ENCODE measurements at places on chromosomes 16 and 17.

- DNase-seq, result no peak
Measured at GRCh38 chr17:38749223-38750043, 1.3 kb upstream of the PCGF2 start.

DNA sequence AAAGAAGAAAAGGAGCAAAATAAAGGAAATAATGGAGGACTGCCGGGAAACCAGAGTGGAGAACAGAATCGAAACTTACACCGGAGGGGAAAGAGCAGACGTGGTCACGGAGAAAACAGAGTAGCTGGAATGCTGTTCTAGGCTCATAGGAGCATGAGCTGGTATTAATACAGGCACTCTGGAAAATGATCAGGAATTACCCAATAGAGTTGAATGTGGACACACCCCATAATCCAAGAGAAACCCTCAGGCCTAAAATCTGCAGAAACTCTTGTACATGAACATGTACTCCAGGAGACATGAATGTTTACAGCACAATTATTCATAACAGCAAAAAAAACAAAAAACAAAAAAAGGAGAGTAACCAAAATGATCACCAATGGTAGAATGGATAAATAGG, 77.7 kb downstream of the RPH3AL start:
- DNase-seq, result no peak

DNA sequence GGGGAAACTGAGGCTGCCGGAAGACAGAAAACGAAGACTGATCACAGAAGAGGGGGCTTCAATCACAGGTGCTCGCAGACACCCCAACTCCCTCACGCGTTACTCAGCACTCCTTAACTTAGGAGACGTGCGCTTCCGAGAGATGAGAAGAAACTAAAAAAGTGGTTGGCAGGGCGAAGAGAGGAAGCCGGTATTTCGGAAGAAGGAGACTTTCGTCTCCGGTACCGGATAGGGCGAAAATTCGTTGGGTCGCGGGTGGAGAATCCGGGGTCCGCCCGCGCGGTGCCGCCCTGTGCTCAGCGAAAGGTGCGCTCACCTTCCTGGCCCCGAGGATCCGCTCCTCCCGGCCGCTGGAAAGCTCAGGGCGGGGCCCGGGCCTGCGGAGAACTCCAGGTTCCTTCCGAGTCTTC, 917 bp upstream of the TBX2 start:
- DNase-seq, result no peak

- no peak for DNase-seq
Measured at GRCh38 chr17:32755045-32755805, 121.7 kb downstream of the MYO1D start.

- DNase-seq, result no peak
Measured at GRCh38 chr16:85995541-85996423, 96.8 kb downstream of the IRF8 start.

GRCh38 chr17:40309031-40309948, at the start of gene RARA:
Gene RARA (plus strand): TSS chr17:40309180. CDS start chr17:40331219, 22,039 bp downstream.
- DNase-seq, result no peak

DNA sequence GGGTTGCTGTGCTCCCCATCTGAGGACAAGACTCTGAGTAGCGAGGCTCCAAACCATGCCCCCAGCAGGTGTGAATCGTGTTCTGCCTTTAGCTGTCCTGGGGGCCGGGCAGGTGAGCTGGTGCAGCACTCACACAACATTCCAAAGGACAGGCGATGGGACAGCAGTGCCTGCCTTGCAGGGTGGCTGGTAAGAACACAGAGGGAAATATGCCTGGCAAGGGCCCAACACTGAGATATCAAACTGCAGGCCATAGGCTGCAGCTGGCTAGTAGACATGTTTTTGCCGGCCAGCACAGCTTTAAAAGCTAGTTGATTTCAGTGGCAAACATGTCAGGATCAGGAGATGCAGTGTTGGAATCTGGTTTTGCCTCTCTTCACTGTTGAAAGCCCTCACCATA, 23.6 kb downstream of the CLEC16A start:
- no peak for DNase-seq

GRCh38 chr17:49583889-49584288, 8.2 kb downstream of the NXPH3 start:
- no peak for DNase-seq

DNA sequence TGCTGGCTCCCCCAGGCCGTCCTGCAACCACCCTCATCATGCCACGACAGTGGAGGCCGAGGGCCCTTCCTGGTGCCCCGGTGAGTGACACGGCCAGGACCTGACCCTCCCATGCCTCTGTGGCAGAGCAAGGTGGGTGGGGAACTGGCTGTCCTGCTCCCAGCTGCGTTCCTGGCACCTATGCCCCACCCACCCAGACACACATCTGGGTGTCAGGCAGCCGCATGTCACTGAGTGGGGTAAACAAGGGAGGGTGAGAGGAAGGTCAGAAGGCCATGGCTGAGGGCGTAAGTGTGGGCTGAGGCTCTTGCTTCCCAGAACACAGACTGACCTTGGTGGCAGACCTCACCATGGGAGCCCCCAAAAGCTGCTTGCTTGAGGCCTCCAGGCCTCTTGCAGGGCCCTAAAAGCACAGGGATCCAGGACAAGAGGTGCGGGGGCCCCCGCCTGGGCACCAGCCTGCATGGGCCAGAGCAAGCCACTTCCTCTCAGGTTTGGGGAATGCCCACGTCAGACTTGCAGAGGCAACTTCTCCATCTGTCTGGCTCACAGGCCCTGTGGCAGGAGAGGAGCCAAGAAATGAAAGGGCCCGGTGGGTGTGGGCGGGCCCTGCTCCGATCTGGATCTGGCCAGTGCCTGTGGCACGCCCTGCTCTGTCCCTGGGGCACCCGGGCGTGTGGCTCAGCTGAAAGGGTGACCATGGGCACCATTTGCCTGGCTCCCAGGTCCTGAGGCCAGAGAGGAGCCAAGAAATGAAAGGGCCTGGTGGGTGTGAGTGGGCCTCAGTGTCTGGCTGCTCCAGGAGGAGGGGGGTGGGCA, 3.9 kb upstream of the CCDC57 start:
- no peak for DNase-seq

GRCh38 chr16:67657751-67658518, 2.1 kb downstream of the ACD start:
- DNase-seq, result no peak

DNA sequence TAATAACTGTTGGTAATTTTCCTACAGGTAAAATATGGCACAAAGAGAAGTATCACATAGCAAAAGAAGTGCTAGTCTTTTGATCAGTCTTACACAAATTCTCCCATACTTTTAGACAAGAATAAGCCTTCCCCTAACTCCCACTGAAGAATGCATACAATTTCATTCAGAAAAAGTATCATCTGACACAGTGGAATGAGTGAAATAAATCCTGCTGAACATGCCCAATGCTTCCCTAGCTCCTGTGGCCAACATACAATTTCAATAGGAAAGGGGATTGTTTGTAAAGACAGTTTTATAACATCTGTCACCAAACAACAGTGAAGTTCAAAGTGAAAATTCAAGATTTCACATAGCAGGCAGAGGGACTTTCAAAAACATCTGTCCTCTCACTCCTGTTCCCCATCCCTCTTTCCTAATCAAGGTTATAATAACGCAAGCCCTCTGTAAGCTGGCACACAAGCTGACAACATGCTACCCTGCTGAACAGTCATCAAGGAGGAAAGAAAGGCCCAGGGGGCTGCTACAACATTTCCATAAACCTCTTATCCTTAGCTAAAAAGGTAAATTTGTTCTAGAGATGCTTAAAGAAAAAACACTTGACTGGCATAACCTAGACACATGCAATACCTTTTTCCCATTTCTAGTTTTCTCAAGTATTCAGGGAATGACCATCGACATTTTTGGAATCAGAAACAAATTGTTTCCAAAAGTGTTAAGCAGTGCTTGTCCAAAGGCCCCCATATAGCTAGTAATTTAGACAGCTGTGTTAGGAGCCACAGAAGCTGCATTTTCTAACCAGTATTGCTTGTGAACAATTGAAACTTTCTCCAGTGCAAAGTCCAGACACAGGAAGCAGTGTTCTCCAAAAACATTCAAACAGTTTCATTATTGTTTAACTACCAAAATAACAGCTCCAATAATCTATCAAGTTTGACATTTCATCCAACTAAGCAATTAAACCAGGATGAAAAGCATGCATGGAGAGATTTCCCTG, 11.5 kb upstream of the RFFL start:
- DNase-seq, result no peak

- no peak for DNase-seq
Measured at GRCh38 chr17:56096026-56096810, 57.1 kb upstream of the ANKFN1 start.

GRCh38 chr16:14196539-14196938, 125.4 kb downstream of the MRTFB start:
- DNase-seq, result no peak

GRCh38 chr17:78998311-78999055, 11.1 kb downstream of the CANT1 start:
- no peak for DNase-seq

- DNase-seq, result no peak
Measured at GRCh38 chr17:55140809-55141208, 124.0 kb upstream of the HLF start.

GRCh38 chr16:54847207-54847606, 83.5 kb upstream of the IRX5 start:
- no peak for DNase-seq

DNA sequence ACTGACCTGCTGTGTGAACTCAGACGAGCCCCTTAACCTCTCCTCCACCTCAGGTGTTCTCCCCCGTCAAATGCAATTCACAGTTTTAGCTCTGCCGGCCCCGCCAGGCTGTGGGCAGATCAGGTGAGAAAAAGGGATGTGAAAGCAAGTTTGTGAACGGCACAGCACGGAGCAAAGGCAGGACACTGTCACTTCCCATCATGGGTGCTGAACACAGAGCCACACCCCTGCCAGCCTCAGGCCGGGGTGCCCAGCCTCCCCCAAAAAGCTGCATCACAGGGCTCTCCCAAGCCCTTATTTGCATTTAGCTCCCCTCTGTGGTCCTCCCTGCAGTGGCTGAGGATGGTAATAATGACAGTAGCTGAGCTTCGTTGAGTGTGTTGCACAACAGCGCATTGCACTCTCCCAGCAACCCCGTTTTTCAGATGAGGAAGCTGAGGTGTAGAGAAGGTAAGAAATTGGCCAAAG, 88.8 kb upstream of the TNRC6C start:
- no peak for DNase-seq

DNA sequence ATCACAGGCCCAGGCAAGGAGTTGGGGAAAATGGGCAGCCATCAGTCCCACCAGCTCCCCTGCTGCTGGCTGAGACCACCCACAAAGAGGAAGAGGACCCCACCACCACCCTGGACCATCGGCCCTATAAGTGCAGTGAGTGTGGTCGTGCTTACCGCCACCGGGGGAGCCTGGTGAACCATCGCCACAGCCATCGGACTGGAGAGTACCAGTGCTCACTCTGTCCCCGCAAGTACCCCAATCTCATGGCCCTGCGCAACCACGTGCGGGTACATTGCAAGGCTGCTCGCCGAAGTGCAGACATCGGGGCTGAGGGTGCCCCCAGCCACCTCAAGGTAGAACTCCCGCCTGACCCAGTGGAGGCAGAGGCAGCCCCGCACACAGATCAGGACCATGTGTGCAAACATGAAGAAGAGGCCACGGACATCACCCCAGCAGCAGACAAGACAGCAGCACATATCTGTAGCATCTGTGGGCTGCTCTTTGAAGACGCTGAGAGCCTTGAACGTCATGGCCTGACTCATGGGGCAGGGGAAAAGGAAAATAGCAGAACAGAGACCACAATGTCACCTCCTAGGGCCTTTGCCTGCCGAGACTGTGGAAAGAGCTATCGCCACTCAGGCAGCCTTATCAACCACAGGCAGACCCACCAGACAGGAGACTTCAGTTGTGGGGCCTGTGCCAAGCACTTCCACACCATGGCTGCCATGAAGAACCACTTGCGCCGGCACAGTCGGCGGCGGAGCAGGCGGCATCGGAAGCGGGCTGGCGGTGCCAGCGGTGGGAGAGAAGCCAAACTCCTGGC, 3.6 kb downstream of the ZNF646 start:
- DNase-seq, result no peak

- DNase-seq, result no peak
Measured at GRCh38 chr17:8503807-8504206, 68.1 kb downstream of the NDEL1 start.

- DNase-seq, result no peak
Measured at GRCh38 chr17:79835953-79836509, 3.2 kb downstream of the CBX4 start.

DNA sequence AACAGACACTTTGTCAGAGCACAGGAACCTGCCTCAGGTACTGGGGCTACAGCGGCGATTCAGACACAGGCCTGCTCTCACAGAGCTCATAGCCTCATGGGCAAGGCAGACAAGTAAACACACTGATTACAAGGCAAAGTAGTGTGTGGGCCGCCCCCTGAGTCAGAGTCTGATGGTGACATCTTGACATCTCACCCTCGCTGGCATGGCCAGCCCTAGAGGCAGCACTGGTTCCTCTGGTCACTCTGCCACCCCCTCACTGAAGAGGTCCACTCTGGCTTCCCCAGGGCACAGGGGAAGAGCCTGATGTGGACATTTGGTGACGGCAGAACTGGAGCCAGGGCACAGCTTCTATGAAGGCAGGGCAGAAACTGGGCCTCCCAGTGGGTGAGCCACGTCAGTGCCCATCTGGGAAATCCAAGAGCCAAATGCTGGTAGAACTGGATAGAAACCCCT, 32.9 kb upstream of the TOB1 start:
- DNase-seq, result no peak

DNA sequence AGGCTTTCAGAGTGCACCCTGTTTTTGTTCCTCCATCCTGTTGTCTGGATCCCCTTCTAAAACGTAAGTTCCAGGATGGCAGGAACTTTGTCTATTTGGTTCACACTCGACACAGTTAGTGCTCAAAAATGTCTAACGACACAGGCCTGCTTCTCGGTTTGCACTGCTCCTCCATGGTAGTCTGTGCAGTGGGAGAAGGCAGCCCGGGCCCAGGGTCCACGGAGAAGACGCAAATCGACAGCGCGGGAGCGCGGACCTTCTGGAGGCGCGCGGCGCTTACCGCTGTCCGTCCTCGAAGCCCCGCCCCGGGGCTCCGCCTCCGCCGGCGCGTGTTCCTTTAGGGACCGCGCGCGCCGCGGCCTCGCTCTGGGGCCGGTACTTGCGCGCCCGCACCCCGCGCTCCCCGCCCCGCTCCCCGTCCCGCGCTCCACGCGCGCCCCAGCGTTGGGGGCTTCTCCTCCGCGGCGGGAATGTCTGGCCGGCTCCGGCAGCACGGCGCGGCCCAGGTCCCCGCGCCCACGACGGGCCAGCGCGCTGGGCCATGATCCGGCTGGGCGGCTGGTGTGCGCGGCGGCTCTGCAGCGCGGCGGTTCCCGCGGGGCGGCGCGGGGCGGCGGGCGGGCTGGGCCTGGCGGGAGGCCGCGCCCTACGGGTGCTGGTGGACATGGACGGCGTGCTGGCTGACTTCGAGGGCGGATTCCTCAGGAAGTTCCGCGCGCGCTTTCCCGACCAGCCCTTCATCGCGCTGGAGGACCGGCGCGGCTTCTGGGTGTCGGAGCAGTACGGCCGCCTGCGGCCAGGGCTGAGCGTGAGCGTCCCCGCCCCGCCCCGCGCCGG, at the start of gene NT5M:
TSS of gene NT5M (plus strand) at position 364 of the 837 bp plus-strand sequence. CDS start at position 542, 178 bp downstream.
- DNase-seq, result no peak
